Iris pigment epithelial cell (primary cell): ENCODE measurements at places on chromosomes 3 and 15.

DNA sequence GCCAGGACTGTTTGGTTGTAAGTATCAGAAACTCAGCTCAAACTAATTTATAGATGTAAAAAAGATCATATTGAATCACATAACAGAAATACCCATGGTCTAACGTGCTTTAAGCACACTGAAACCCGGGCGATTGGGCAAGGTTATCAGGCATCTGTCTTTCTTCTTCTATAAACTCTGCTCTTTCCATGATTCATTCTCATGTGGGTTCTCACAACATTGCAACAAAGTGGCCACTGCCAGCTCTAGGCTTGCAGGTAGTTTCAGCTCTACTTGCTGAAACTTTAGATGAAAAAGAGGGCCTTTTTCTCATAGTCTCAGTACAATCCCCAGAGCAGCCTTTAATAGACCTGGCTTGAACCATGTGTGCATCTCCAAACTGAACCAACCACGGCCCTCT lies 456.1 kb downstream of the MFSD1 start:
- no peak for DNase-seq

DNA sequence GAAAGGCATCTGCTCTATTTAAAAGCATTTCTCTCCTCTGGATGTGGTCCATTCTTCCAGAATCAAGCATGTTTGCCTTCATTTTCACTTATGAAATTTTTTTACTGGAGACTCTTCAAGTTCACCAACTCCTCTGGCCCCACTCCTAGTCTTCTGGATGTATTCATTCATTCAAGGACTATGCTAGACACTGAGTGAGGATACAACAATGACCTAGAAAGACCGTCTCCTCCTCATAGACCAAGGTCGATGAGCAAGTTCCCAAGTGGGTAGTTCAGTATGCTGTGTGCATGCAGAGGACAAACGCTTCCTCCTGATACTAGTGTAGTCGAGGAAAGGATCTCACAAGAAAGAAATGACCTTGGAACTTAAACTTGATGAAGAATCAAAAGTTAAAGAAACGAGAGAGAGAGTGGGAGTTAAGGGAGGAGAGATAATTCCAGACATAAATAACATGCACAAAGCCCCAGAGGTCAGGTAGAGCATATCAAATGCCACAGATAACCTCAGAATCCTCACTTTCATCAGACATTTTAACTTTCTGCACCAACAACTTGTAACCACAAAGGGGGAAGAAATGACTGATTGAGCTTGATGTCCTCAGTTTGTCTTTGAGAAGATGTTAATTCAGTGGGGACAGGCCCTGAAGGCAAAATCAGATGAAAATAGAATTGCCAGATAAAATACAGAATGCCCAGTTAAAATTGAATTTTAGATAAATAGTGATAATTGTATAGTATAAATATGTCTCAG lies 149.4 kb downstream of the IMPG2 start:
- no peak for DNase-seq

GRCh38 chr3:45922039-45922326 lies 21.3 kb upstream of the CXCR6 start:
- no peak for DNase-seq

- no peak for DNase-seq
These were observed 32.0 kb downstream of the DNAH12 start for GRCh38 chr3:57512166-57512565.

GRCh38 chr3:94184781-94185180 lies 121.9 kb downstream of the NSUN3 start:
- peak; percentile 9 for DNase-seq

- DNase-seq, result no peak
These were observed 2.2 kb downstream of the INSYN1 start for GRCh38 chr15:73750951-73751350.

GRCh38 chr3:186220365-186220764 lies 111.5 kb upstream of the ETV5 start:
- DNase-seq, result no peak

DNA sequence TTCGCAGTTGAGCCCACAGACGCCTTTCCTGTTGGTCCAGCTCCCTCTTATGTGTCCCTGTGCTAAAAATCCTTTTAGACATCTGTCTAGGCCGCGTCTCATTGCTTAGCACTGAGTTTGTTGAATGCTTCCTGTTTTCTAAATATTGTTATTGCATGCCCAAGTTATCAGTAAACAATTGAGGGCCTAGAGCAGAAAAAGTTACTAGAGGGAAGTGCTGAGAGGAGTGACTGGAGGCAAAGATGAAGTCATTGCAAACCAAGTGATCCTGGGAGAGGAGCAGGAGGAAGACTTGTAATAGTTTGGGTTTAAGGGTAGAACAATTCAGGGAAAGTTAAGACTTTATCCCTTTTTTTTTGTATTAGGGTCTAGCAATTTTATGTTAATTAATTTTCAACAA lies 88.1 kb downstream of the DCUN1D1 start:
- no peak for DNase-seq

DNA sequence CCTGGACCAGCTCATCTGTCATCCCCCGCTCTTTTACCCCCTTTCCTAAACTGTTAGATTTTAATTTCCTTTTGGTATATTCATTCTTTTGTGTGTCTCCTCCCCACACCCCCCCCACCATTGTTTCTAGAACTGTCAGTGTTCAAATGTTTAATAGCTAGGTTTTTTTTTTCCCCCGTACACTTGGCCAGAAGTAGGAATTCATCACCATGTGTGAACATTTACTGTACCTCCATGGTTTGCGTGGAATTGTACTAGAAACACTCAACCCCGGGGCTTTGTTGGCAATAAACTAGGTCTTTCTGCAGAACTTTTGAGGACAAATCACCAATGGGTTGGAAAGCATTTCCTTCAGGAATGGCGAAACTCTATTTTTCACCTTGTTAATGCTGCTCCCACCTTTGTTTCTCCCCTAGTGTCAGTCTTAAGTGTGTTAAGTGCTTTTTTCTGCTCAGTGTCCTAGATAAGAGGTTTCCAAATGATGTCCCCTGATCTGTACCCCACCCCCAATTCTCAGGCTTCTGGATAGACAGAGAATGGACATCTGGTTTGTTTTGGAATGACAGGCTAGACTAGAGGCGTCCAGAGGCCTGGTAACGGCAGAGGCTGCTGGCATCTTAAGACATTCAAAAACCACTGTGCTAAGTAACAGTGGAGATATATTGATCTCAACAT lies 76.8 kb downstream of the SMAD3 start:
- DNase-seq, result no peak

DNA sequence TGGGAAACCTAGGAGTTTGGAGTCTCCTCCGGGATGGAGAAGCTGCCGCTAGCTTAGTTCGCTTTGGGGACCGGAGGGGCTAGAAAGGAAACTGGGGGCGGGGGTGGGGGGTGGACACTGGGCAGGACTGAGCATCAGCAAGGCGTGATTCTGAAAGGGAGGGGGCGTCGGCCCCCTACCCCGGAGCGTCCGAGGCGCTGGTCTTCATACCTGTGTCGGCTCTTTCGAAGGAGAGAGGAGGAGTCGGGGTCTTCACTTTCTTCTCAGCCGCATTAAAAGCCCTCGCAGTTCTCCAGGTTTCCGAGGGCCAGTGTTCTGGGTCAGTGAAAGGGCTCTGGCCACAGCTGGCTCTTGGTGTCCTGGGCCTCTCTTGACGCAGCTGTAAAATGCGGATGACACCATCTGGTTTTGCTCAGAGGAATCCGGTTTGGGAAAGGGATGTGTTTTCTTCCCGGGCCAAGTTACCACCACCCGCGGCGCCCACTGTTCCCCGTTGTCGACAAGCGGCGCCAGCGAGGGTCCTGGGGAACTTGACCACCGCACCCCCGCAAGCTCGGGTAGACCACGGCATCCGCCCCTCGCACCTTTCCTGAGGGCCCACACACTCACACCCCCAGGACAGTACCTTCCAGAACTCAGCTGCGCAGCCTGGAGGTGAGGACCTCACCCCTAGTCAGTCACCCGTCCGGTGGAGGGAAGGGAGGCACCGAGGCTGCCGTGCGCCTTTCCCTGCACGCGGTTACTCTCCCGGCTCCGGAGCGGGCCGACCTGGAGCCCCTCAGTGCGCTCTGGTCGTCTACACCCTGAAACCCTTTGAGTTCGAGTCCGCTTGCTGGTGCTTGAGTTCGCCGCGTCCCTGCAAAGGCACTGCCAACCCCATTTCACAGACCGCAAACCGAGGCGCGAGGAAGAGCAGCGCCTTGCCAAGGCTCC lies 660 bp downstream of the CCK start:
- no peak for DNase-seq

DNA sequence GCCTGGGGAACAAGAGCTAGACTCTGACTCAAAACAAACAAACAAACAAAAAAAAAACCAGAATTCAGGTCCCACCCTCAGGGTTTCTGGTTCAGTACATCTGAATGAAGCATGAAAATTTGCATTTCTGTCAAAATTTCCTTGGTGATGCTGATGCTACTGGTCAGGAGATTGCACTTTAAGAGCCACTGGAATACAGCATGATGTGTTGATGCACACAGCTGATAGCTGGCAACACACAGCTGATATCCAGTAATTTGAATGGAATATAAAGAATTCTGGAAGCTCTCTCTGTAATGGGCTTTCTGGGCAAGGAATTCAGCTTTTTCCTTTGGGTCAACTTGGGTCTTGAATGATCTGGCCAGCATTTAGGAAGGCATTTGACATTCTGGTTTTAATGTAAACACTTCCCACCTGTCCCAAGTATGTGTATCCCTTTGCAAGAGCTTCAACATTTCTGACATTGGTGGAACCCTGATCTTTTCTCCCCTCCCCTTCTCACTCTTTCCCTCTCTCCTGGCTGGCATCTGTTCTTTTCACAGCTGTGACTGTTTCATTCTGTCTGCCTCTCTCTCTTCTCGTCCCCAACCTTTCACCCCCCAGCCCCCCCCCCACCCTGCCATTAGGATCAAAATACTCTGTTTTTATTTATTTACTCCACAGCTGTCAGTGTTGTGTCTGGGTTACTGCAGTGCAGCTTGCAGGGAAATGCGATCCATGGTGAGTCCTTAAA lies 189.5 kb downstream of the TPRG1 start:
- DNase-seq, result no peak

DNA sequence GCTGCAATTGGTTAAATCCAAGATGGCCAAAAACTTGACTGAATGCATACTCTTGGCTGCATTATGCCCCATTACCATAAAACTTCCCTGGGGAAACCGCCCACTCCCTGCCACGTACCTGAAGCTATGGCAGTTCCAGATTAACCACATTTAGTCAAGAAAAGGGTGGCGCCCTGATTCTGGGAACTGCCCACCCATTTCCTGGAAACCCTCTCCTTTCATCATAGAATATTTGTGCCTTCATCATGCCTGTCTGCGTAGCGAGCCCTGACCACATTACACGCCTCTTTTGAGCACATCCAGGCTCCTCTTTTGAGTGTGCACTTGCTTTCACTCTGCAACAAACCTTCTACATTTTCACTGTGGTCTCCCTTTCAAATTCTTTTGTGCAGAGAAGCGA lies 5.2 kb downstream of the LINS1 start:
- DNase-seq, result no peak

GRCh38 chr3:175477651-175478224 lies 618.6 kb downstream of the NAALADL2 start:
- no peak for DNase-seq

DNA sequence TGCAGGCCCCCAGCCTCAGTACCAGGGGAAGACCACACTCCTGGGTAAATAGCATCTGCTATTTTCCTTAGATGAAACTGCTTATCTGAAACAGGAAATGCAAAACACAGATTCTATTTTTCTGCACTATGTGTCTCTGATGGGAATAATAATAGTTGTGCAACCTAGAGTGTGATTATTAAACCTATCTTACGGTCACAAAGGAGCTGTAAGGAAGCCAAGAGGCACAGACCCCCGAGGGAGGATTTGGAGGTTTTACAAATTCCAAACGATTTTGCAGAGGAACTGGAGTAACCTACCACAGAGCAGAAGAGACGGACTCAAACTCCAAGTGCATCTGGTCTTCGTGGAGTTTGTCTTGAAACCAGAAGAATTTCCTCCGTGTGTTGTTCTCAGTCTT lies 14.1 kb upstream of the APOD start:
- DNase-seq, result no peak

DNA sequence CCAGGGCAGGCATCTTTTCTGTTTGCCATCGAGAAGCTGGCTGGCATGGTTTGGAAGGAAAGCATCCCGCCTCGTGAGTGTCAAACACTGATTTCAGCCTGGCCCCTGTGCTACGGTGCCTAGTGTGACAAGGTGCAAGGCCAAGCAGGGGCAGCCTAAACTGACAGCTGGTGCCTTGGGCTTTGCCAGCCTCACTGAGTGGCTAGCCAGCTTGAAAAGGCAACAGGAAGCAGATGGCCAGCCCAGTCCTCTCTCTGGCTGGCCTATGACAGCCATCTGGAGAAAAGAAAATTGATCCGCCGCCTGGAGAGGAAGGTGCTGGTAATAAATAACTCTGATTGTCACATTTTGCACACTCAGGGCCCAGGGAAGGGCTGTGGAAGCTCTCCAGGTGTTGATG lies 52.2 kb downstream of the C3orf85 start:
- no peak for DNase-seq

DNA sequence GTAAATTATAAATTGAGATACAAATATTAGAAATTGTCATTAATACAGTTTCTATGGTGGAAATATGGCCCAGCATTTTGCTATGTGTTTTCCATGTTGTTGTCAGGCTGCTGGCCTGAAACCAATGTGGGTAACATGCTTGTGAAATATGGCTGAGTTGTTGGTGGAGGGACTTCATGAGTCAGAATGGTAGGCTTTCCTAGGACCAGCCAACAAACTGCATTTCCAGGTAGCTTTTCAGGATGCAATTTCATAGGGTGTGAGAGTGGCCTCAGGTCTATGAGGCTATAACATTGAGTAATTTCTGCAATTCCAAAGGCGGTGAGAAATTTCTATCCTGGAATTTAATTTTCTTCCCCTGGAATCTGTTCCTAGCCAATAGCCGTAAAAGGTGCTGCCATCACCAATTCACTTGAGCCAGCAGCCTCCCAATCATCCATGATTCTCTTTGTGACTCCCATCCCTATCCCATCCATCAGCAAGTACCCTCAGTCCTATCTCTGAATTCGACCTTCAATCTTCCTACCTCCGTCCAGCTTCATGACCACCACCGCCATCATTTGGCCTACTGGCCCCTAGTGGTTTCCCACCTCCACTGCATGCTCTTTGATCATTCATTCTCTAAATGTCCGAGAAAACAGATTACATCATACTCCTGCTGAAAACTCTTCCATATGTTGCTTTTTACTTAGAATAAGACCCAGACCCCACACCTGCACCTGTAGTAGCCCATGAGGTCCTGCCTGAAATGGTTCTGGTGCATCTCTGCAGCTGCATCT lies 276.6 kb upstream of the CFAP20DC start:
- DNase-seq, result no peak

DNA sequence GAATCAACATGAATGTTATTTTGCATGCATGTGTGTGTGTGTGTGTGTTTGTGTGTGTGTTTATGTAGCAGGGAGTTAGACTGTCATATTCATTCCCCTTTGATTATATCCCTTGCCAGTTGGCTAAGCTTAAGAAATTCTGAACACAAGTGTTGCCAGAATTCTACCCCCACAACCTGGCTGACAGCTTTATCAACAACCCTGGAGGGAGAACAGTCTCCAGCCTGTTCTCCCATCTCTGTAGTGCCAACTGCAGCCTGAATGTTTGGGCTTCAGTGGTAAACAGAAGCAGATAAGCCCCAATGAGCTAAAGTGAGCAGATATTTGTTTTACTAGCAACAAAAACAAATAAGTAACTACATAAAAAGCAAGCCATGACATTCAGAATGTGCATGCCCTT lies 162.6 kb upstream of the ABI3BP start:
- DNase-seq, result peak; percentile 7
